Keratinocyte (primary cell): ENCODE measurements at places on chromosomes 7 and 10.

- no peak for DNase-seq
Measured at GRCh38 chr10:71188201-71188600, 24.2 kb upstream of the UNC5B start.

- DNase-seq = no peak
Measured at GRCh38 chr7:146319629-146320028, 203.0 kb downstream of the CNTNAP2 start.

DNA sequence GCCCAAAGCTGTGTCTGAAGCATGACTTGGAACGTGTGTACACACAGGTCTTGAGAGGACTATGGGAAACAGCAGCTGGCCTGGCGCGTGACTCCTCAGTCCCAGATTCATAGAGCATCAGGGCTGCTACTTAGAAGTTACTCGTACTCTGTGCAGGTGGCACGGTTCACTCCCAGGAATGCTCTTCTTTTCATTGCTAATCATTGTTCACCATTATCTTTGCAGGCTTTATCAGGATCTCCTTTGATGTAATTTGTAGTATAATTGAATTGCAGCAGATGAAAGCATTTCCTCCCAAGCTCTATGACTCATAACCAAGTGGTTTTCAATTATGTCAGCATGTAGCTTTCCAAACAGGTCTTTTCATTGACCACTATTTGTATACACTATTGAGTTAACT is 938.9 kb downstream of the NRG3 start:
- no peak for DNase-seq

DNA sequence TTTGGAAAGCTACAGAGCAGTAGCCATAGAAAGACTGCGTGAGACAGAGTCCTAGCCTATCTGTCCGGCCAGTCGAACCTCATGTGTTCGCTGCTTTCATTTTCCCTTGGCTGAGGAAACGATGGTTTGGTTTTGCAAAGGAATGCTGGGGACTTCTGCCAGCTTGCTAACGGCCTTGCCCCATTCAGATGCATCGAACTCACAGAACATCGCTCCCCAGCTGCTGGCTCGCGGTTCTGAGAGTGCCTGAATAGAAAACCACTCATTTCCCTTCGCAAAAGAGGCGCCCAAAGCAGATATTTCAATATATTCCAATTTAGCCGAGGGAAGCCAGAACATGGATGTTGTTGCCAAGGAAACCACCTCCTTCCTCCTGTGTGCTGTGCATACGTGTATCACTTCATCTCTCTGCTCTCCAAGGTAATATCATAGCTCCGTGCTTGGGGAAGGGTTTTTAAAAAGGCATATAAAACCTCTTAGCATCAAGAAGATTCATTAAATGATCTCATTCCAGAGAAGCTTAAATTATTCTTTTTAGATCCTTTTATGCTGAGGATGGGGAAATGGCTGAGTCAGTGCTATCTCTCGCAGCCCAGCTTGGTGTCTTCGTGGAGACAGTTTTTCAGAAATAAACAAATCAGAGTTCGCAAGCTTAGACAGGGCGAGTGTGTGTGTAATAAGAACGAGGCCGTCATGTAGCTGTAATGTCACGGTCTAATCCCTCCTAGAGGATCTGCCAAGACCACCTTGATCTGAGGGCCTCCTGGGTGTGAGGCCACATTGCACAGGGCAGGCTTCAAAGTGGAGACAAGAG is 215.2 kb downstream of the RPS24 start:
- no peak for DNase-seq

- DNase-seq = no peak
Measured at GRCh38 chr10:78868861-78869260, 199.9 kb upstream of the ZMIZ1 start.

DNA sequence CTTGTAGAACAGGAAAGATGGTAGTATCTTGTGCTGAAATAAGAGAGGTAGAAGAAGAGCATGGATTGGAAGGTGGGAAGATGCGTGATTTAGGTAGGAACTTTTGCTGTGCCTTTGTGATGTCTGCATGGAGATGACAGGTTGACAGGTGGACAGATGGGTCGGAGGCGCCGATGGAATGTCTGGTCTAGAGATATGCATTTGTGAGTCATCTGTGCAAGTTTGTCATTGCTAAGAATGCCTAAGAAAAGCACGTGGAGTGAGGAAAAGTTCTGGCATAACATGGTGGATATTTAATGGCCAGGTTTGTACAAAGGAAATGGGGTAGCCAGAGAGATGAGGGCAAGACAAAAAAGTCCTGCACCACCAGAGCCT is 76.0 kb upstream of the ARMC3 start:
- DNase-seq = no peak

DNA sequence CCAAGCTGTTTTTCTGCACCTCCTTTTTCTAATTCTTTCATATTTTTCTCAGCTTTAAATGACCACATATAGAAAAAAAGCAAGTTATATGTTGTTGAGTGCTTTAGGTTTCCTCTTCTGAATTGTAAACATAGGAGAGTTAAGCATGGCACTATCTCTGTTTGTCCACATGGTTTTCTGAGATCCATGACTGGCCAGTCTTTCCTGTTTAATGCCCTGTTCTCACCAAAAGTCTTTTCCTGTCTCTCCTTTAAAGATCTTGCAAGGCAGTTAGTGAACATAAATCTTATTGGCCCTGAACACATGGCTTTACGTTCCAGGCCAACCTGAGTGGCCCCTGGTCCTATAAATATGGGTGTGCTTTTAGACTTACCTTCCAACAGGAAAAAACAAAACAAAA is 19.4 kb downstream of the TRPV5 start:
- no peak for DNase-seq

GRCh38 chr10:84593506-84593905 is 265.1 kb downstream of the CCSER2 start:
- no peak for DNase-seq

- DNase-seq = no peak
Measured at GRCh38 chr7:35384761-35385700, 131.1 kb upstream of the TBX20 start.

DNA sequence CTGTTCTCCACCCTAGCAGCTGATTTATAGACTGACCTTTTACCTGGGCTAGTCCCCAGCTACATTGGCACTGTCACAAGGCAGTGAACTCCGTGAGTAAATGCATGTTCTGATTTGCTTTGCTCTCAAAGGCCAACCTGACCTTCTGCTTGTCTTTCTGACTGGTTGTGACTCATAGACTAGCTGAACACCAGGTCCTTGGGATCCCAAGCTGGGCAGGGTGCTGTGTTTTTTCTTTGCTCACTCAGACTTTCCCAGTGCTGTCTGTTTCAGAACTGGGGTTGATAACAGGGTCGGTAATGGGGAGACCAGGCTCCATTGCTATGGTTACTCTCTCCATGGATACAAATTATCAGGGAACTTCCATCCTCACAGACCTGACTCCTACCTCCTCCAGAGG is 35.0 kb downstream of the EVX1 start:
- DNase-seq = no peak

DNA sequence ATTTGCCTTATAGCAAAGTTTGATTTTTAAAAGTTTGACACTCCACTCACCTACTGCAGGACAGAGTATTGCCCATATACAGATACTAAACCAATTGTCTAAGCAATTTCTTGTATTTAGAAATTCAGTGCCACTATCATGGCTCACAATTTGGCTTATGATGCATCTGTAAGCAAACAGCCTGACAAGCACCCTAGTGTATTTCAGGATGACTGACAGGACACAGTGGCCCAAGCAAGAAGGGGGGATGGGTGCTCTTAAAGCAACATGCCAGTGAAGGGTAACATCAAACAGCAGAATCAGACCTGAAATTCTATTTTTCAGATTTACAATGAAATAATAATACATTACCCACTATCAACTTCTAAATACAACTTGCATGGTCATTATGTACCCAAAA is 30.5 kb downstream of the CTNNA3 start:
- DNase-seq = no peak

DNA sequence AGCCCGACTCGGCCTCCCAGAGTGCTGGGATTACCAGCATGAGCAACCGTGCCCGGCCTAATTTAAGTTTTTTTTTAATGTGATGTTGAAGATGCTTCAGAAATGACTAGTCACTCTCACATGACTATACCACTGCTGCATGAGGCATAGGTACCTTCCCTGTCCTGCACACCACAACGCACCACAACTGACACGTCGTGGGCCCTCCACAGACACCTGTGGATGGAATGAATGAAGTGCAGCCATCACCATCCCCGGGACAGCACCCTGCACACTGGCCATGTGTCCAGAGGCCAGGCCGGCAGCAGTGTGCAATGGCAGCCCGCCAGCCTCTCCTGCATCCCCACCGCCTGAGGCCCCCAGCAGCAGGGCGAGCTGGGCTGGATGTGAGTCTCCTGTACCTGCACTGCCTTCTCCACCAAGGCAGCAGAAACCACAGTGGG is 55.1 kb downstream of the VOPP1 start:
- no peak for DNase-seq
